Camera-type eye (tissue), 1 donor: ENCODE measurements at places on chromosomes 4 and X. TPM values are rescaled to one million over a fixed set of nuclear protein-coding genes. Genes with fewer than 3 reads are reported as not detected.

The BMPR1B gene
- 13.0 TPM for total RNA-seq

The CPXCR1 gene
- not detected for total RNA-seq

The MAML3 gene
- total RNA-seq, result 17.6 TPM

The APOOL gene
- 17.0 TPM for total RNA-seq

The EVC gene
- 52.3 TPM for total RNA-seq

The SMIM31 gene
- 0.11 TPM for total RNA-seq

The CTAG2 gene
- not detected for total RNA-seq

The ASB12 gene
- total RNA-seq, result 0.38 TPM

The HSPA4L gene
- 19.7 TPM for total RNA-seq

The PLK4 gene
- 15.7 TPM for total RNA-seq

The PPARGC1A gene
- total RNA-seq, result 40.5 TPM

The ANAPC4 gene
- total RNA-seq, result 54.5 TPM

The CCSER1 gene
- 85.6 TPM for total RNA-seq

The MAGEE2 gene
- 1.5 TPM for total RNA-seq

The ANTXR2 gene
- total RNA-seq, result 40.0 TPM

The CHRDL1 gene
- total RNA-seq, result 36.6 TPM

The JCHAIN gene
- 3.0 TPM for total RNA-seq

The AFP gene
- not detected for total RNA-seq

The ASMT gene
- total RNA-seq, result 1.2 TPM

The SPANXN4 gene
- total RNA-seq, result not detected

The GRIA2 gene
- 46.6 TPM for total RNA-seq

The RBMXL3 gene
- total RNA-seq, result not detected

The ZNF141 gene
- 77.2 TPM for total RNA-seq

The SSX2B gene
- not detected for total RNA-seq

The CSAG1 gene
- total RNA-seq, result not detected

The ZNF157 gene
- 2.6 TPM for total RNA-seq

The TMPRSS11D gene
- 0.71 TPM for total RNA-seq

The STK26 gene
- total RNA-seq, result 9.0 TPM

The FAM47B gene
- total RNA-seq, result not detected

The CLDN22 gene
- total RNA-seq, result not detected

The MORC4 gene
- total RNA-seq, result 29.1 TPM

The NPY5R gene
- 1.4 TPM for total RNA-seq

The CCDC120 gene
- total RNA-seq, result 5.6 TPM

The SSX3 gene
- not detected for total RNA-seq

The NAA11 gene
- total RNA-seq, result not detected

The MFAP3L gene
- total RNA-seq, result 16.7 TPM

The NIPAL1 gene
- total RNA-seq, result 35.3 TPM

The UGT8 gene
- 2.1 TPM for total RNA-seq

The TRMT10A gene
- 15.4 TPM for total RNA-seq

The APELA gene
- total RNA-seq, result 2.7 TPM

The ADH1C gene
- total RNA-seq, result 1.3 TPM

The ZCCHC13 gene
- total RNA-seq, result not detected
